Stromal cell of bone marrow (primary cell): ENCODE measurements at places on chromosomes 3 and 15.

GRCh38 chr3:42936157-42936981 is 30.4 kb downstream of the ZNF662 start:
- DNase-seq: peak; percentile 4

- no peak for DNase-seq
Measured at GRCh38 chr3:86914670-86915069, 76.3 kb downstream of the VGLL3 start.

GRCh38 chr15:78083687-78084448 is 6.4 kb upstream of the TBC1D2B start:
- DNase-seq: no peak

DNA sequence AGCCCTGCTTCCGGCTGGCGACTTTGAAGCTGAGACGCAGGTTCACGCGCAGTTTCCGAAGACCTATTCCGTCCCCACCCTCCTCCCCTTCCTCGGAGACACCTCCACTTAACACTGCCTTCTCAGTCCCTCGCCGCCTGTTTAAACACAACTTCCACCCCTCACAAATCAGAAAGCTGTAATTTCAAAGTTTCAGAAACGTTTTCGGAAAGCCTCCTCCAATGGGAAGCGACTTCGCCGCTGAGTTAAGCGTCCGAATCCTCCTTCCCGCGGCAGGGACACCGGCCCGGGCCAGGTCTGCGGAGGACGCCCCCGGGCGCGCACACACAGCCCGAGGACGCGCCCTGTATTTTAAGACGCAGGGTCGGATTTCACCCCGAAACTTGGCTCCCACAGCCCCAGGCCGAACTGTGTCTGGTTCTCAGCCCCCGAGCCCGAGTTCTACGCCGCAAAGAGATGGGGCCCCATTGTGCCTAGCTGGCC is 559 bp upstream of the LRRN1 start:
- no peak for DNase-seq

DNA sequence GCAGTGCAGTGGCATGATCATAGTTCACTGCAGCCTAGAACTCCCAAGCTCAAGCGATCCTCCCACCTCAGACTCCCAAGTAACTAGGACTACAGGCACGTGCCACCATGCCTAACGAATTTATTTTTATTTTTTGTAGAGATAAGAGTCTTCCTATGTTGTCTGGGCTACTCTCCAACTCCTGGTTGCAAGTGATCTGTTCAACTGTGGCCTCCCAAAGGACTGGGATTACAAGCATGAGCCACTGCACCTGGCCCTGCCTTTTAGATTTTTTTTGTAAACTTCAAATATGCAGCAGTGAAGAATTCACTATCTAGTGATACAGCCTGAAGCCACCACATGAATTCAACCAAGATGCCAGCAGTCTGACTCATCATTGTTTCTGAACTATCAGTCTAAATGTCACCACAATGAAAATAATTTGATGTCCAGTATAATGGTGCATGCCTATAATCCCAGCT is 32.7 kb downstream of the UBXN7 start:
- DNase-seq: no peak

- no peak for DNase-seq
Measured at GRCh38 chr3:191963182-191963581, 502.2 kb downstream of the PYDC2 start.

GRCh38 chr3:27239951-27240350 is 129.2 kb downstream of the NEK10 start:
- no peak for DNase-seq

DNA sequence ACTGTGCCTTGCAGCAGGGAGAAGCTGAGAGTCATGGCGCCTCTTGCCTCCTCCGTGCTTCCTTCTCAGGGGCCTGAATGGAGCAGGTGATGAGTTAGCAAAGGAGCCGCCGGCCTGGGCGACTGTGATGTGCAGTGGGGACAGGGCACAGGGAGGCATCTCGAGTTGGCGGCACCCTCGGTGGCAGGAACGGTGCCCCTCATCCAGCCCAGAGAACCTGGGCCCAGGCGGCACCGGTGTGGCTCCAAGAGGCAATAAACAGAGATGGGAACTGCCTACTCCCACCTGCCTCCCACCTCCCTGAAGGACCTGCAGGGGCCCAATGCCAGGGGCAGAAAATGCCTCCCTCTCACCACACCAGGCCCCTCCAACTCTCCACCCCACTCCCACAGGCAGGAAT is 6.2 kb downstream of the SLC41A3 start:
- no peak for DNase-seq

- DNase-seq: no peak
Measured at GRCh38 chr3:144114767-144115166, 143.1 kb downstream of the DIPK2A start.

GRCh38 chr3:7188551-7188950 is 327.6 kb downstream of the GRM7 start:
- no peak for DNase-seq

DNA sequence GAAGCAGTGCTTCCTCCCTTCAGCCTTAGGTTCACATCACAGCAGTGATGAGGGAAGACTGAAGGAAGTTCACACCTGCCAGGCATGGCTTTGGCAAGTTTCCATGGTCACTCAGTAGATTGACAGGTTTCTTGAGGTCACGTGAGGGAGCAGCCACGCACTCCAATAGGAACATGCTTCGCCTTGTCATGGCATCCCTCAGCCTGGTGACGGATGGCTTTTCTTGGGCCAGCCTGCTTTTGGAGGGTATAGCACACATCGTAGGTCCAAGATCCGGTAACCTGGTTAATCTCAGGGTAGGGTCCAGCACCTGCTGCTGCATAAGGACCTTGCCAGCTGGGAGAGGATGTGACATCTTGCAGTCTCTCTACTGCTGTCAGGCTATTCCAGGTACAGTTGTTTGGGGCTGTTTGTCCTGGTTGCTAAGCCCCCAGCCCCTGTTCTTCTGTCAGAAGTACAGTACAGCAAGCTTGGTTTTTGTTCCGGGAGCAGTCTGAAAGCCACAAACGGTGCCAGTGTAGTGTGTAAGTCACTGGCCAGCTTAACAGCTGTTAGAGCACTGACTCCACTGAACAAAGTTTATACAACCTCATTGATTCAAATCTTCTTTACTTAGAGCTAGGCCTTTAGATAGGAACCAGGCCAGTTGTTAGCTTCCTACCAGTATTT is 42.3 kb downstream of the PSMD6 start:
- DNase-seq: no peak

DNA sequence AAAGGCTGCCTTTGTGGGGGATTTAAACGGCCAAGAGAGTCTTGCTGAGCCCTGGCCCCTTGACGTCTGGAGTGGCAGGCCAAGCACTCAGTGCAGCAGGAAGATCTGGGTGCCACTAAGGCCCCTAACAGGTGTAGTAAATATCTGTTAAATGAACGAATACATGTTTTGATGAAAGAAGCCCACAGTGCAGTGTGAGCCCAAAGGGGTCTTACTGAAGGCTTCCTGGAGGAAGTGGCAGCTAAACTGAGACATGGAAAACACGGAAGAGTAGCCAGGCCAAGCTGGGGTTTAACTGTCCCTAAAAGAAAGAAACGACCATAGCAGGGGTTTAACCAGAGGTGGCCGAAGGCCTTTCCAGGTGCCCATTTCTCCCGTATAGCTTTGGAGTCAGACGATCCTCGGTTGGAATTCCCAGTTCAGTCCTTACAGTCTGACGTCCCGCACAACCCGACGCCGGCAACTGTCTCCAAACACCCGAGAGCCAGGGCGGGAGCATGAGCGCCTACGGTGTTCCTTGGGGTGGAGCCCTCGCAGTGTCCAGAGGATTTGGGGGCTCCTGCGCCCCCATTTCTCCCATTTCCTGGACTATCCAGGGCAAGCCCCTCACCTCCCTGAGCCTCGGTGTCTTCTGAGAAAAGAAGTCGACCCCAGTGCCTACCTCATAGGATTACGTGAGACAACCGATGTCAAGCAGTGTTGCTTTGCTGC is 910 bp upstream of the ABHD6 start:
- DNase-seq: no peak

DNA sequence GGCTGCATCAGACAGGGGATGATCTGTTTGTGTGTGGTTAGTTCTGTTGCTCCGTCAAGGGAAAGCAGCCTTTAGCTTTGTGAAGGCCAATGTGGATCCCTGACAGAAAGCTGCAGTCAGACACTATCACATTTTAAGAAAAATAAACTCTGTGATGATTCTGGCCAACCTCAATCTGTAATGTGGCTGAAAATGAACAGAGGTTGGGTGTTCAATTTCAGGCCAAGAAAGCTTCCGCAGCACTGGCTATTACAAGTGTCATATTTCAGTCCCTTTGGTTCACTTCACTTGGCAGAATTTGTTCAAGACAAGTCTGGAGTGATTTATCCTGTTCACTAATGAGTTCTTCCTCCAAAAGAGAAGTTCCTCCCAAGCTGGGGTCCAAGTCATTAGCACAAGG is 571.8 kb upstream of the IL12A start:
- DNase-seq: peak; percentile 55

GRCh38 chr3:103136621-103137020 is 701.8 kb downstream of the ZPLD1 start:
- no peak for DNase-seq

- no peak for DNase-seq
Measured at GRCh38 chr3:186530415-186530814, 13.8 kb downstream of the CRYGS start.

GRCh38 chr3:145089337-145089736 is 1071.6 kb downstream of the PLOD2 start:
- no peak for DNase-seq

GRCh38 chr15:65655457-65655856 is 33.7 kb downstream of the SLC24A1 start:
- DNase-seq: no peak

- no peak for DNase-seq
Measured at GRCh38 chr3:184663756-184664155, 48.1 kb downstream of the MAGEF1 start.

DNA sequence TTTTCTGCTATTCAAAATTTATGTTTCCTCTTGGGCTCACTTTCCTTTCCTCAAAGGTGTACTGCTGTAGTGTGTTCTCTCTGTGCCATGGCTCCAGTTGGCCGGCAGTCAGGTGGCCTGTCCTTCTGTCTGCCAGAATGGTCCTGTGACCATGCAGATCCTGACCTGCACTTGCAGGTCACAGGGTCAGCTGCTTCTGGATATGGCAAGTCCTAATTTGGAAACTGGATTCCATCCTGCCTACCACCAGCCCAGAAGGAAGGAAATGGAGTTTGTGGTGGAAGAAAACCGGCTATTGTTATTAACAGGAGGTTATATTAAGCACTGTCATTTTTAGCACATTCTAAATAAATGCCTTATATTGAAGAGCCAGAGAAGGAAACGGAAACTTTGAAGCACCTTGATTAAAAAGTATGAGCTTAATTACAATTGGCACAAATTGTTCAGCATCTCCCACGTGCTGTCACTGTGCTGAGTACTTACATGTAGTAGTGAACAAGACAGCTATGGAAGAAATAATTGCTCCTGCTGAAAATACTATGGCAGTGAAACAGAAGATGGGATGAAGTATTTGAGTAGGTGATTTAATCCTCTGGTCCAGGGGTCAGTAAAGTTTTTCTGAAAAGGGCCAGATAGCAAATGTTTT is 362.8 kb downstream of the PTPRG start:
- no peak for DNase-seq

DNA sequence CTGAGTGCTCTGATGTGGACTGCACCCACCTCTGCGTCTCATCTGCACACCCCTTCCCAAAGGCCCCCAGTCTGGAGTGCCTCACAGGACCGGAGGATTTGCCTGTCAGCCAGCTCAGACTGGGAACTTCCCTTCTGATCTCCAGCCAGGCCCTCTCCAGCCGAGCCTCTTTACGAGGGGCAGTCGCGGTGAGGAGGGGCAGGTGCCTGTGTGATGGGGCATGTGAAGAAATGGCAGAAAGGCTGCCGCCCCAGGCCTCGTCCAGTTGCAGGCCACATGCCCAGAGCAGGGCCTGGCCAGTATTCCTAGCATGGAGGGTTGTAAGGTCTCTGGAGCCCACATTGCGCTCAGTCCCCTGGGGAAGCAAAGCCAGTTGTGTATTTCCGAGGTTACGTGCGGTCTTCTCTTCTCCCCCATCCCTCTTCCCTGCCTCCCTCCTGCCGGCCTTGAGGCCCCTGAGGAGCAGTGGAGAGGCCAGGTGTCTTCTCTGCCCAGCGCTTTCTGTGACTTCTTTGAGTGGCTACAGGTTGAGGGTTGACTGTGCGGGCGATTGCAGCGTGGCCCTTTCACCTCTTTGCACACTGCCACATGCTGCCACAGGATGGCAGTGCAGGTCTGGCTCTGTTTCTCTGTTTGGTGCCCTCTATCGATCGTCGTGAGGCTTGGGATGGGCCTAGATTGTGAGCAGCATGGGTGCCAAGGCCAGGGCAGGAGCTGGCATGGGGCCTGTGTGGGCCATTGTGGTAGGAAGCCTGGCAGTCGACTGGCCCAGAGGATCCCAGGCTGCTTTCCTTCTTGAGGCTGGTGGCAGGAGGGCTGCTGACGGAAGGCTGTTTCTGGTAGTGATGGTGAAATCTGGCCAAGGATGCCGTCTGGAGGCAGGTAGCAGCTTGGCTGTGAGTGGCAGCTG is 5.3 kb downstream of the CLK3 start:
- DNase-seq: peak; percentile 53

DNA sequence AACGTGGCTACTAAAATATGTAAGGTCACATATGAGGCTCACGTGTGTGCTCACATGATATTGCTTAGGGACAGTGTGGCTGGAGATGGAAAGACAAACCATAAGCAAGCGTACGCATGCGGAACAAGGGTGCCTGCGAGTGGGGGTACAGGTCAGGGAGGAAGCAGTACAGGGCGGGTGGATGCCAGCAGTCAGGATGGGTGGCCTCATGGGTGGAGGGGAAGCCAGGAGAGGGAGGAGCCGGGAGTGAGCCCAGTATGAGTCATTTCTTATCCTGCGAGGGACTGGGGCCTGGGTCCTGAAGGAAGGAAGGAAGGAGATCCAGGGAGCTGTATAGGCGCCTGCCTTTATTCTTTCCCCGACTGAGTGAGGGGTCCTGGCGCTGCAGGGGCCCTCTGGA is 42.0 kb upstream of the CGNL1 start:
- no peak for DNase-seq

DNA sequence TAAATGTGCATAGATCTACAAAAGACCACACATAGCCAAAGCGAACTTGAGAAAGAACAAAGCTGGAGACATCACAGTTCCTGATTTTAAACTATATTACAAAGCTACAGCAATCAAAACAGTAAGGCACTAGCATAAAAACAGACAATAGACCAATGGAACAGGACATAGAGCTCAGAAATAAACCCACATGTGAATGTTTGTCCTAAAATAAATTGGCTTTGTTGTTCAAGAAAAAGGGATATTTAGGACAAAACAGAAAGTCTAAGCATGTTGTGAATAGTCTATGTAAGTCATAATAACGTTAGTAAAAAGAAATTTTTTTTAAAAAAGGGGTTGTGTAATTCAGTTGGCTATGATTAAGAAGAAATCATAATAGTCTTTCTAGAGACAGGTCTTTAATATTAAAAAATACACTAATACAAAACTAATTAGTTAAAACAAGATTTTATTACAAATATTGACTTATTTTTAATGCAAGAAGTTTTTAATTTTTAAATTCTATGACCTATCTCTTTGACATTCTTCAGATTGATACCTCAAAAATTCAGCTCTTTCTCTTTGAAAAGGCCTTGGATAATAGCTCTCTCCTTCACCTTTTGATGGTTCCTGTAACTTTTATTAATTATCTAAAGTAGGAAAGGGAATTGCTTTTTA is 11.6 kb downstream of the TMEM212 start:
- no peak for DNase-seq
